ENCODE measurements at places on chromosomes 4 and X.

GRCh38 chr4:38920677-38921076 lies 53.1 kb downstream of the FAM114A1 start:
- DNase-seq = no peak

- no peak for DNase-seq
Observed at GRCh38 chrX:73647632-73648322, 84.8 kb downstream of the CHIC1 start.

DNA sequence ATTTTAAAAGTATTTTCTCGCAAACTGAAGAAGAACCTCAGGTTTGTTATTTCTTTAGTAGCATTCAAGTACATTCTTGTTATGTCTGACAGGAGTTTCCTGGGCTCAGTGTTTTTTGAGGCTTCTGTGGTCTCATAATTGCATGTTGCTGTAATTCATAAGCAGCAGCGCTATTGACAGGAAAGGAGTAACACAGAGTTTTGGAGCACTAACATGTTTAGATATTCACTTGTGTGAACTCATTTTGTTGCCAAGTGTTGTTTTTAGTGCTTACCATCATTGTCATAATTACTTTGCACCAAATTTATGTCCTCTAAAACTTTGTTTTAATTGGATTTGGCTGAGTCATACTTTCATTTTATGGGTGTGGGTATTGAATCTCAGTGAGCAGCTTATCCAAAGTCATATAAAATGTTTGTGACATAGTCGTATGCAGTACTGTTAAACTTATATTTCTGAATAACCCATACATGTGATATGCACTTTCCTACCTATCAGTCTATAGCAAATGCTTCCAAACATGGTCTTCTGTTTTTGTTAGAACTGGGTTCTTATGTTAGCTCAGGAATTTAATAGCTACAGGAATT lies 358.7 kb upstream of the CTSO start:
- DNase-seq = no peak

- DNase-seq = peak; percentile 74
Observed at GRCh38 chr4:168569066-168569930, 72.4 kb downstream of the PALLD start.

DNA sequence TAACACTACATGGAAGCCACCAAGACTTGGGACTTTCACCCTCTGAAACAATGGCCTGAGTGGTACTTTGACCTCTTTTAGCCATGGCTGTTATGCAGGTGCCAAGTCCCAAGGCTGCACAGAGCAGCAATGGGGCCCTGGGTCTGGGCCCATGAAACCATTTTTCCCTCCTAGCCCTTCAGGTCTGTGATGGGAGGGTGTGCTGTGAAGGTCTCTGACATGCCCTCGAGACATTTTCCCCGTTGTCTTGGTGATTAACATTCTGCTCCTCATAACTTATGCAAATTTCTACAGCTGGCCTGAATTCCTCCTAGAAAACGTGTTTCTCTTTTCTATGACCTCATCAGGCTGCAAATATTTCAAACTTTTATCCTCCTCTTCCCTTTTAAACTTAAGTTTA lies 30.4 kb upstream of the ADGRA3 start:
- no peak for DNase-seq

DNA sequence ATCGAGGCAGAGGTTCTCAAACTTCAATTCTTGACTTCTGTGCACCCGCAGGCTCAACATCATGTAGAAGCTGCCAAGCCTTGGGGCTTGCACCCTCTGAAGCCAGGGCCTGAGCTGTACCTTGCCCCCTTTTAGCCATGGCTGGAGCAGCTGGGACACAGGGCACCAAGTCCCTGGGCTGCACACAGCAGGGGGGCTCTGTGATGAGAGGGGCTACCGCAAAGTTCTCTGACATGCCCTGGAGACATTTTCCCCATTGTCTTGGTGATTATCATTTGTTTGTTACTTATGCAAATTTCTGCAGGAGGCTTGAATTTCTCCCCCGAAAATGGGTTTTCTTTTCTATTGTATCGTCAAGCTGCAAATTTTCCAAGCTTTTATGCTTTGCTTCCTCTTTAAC lies 4.9 kb upstream of the MAGEB17 start:
- DNase-seq = no peak

- no peak for DNase-seq
Observed at GRCh38 chr4:58188316-58188715, 1078.1 kb upstream of the IGFBP7 start.

GRCh38 chrX:9338986-9339385 lies 125.9 kb upstream of the TBL1X start:
- no peak for DNase-seq

DNA sequence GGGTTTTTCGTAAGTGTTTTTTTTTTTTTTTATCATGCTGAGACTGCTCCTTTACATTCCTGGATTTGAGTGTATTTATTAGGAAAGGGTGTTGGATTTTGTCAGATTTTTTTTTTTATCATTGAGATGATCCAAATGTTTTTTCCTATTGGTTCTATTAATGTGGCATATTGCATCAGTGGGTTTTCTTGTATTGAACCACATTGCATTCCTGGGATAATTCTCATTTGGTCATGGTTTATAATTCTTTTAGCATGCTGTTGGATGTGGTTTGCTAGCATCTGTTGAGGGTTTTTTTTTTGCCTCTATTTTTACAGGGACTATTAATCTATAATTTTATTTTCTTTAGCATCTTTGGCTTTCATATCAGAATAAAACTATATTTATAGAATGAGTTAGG lies 28.8 kb downstream of the COL4A5 start:
- no peak for DNase-seq

DNA sequence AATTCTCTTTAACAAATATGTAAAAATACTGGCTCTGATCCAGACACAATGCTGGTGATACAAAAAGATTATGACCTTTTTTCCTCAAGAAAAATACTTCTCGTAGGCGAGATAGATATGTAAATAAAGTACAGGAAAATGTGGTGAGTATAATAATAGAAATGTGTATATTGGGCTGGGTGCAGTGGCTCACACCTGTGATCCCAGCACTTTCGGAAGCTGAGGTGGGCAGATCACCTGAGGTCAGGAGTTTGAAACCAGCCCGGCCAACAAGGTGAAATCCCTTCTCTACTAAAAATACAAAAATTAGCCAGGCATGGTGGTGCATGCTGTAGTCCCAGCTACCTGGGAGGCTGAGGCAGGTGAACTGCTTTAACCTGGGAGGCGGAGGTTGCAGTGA lies 55.0 kb downstream of the MRPL1 start:
- DNase-seq = no peak

- no peak for DNase-seq
Observed at GRCh38 chrX:140092121-140092520, 126.8 kb upstream of the CXorf66 start.

- no peak for DNase-seq
Observed at GRCh38 chr4:74190919-74191397, 33.0 kb downstream of the MTHFD2L start.

DNA sequence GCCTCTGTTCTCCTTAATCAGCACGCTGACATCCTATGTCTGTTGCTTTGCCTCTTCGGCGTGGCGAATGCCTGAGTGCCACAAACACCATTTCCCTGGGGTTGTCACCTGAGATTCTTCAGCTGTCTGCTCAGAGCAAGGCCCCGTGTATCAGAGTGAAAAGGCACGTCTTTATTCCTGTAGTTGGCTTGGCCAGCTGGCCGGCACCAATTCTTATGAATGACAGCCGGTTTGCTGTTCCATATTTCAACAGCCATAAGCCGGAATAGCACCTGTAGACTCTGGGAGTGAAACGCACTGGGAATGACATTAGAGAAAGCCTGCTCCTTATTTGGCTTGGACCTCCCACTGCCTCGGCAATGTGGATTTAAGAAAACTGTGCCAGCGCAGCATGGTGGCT lies 89.3 kb downstream of the MGST2 start:
- no peak for DNase-seq

GRCh38 chr4:166067915-166068314 lies 194.9 kb downstream of the TLL1 start:
- no peak for DNase-seq

DNA sequence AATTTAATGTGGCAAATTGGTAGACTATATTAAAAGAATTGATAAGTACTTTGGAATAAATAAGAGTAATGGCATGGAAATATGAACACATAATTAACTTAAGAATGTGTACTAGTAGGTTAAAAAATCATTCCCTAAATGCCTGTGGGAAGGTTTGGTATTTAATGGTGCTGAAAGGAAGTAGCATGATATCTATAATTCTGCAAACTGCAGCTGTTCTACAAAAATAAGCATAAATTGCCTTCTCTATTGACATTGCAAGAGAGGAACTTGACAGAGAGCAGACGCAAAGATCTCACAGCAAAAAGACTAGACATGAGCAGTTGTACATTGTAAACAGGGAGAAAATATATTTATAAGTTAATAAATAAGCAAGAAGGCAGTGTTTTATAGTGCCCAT lies 752.5 kb upstream of the PCDH10 start:
- DNase-seq = no peak

DNA sequence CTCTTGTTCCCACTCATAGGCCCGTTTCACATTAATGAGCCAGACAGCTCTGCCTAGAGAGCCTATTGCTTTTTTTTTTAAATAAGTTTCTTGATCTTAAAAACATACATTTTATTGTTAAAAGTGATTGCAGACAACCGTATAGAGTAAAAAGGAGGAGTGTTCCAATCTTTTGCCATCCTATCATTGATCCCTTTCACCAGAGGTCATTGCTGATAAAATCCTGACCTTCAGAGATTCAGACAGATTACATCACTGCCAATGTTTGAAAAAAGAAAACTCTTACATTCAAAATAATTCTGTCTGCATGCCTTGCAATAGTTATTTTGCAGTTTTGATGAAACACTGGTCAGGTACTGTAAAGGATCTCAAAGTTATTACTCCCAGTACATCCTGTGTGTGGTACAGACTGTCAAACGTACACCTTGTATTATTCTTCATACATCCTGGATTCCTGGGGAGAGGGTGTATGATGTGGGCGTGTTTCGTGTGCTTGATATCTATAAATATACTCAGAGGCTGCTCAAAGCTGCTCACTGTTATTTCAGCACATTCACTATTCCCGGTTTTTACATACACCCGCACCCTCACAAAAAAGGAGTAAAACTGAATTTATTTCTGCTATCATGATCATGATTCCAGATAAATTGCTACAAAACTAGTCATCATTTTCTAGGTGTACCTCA lies 15.4 kb upstream of the KLHL2 start:
- DNase-seq = no peak

- DNase-seq = no peak
Observed at GRCh38 chr4:185998791-185999190, 70.2 kb upstream of the TLR3 start.

DNA sequence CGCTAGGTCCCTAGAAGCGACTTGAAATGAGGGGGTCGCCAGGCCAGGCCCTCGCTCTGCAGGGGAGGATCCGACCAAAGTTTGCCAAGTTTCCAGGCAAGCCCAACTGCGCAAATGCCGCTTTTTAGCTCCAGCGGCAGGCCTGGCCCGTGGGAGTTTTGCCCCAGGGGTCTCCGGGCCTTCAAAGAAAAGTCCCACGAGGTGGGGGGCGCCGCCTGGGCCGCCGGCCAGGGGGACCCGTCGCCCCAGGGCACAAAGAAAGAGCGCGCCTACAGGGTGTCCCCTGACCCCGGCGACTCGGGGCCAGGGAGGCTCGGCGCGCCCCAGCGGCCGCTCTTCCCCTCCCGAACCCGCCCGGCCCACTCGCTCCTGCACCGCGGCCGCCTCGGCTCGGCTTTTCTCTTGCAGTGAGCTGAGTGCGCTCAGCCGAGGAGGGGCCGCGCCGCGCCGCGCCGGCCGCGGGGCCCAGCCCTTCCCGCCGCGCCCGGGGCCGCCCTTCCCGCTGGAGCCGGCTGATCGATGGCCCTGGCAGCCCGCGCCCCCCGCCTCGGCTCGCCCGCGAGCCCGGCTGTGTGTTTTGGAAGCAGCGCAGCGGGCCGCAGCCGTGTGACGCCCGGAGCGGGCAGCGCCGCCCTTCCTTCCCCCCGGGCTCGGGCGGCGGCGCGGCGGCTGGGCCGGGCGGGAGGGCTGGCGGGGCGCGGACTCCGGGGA lies 754 bp upstream of the KLF3 start:
- peak; percentile 85 for DNase-seq

DNA sequence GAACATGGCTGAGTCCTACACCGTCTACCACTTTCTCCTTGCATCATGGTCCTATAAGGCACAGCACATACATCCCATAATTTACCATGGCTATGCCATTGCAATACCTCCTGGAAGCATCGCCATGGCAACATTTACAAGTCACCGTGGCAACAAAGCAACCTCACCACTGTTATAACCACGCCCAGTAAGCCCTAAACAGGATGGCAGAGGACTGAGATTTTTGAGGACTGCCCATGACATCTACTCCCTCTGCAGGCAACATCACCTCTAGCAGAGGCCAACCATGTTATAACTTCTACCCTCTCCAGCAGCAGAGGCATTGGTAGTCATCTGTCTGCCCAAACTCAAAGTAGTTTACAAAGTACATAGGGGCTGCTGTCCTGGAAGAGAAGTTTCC lies 29.7 kb downstream of the BCOR start:
- DNase-seq = no peak

GRCh38 chrX:39613482-39613995 lies 484.2 kb downstream of the BCOR start:
- no peak for DNase-seq

DNA sequence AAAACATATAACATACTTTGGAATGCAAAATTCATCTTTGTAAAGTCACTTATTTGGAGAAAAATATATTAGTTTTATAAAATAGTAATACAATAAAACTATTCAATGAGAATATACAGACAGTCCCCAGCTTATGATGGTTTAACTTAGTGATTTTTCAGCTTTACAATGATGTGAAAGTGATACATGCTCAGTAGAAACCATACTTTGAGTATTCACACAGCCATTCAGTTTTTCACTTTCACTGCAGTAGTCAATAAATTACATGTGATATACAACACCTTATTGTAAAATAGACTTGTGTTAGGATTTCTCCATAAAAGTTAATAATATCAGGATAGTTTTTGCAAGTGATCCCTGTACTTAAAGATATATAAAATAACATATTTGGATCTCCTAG lies 436.0 kb downstream of the CENPC start:
- no peak for DNase-seq

DNA sequence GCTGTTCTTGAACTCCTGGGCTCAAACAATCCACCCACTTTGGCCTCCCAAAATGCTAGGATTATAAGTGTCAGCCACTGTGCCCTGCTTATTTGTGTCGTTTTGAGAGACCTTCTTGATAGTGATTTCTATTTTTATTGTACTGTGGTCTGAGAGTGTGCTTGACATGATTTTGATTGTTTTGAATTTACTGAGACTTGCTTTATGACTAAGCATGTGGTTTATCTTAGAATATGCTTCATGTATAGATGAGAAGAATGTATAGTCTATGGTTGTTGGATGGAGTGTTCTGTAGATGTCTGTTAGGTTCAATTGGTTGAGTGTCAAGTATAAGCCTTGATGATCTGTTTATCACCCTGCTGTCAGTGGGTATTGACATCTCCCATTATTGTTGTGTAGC lies 789.3 kb downstream of the IL1RAPL1 start:
- no peak for DNase-seq

DNA sequence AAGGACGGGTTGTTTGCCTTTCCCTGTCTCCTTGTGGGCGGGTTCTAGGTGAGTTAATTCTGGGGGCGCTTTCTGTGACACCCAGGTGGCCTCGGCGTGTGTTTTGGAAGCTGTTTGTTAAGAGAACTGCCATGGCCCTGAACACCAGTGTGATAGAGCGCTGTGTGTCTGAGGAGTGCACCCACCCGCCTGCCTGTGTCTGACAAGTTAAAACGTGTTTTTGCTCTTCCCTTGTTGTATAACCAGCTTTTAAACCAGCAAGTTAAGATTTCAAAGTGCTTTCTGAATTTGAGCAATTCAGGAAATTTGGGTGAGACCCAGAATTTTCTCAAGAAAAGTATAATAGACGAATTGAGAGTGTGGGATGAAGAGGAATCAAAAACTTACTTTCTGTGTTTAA lies 55.2 kb upstream of the HGFAC start:
- DNase-seq = peak; percentile 20
